ENCODE measurements at places on chromosomes 5 and 9. TPM values are rescaled to one million over a fixed set of nuclear protein-coding genes. Genes with fewer than 3 reads are reported as not detected.

The CER1 gene
- not detected for total RNA-seq

GRCh38 chr9:16915126-16915831 is 44.8 kb upstream of the BNC2 start:
- H3K27me3 ChIP-seq = no peaks in the 10 kb centered on the region
- no peak overlapping the region for H3K27ac ChIP-seq
- H3K4me3 ChIP-seq = no peak overlapping the region
- H3K4me1 ChIP-seq = no peaks in the 10 kb centered on the region
- peaks cover 2% of the 10 kb centered on the region for H3K36me3 ChIP-seq

The EIF4E1B gene
- not detected for total RNA-seq

DNA sequence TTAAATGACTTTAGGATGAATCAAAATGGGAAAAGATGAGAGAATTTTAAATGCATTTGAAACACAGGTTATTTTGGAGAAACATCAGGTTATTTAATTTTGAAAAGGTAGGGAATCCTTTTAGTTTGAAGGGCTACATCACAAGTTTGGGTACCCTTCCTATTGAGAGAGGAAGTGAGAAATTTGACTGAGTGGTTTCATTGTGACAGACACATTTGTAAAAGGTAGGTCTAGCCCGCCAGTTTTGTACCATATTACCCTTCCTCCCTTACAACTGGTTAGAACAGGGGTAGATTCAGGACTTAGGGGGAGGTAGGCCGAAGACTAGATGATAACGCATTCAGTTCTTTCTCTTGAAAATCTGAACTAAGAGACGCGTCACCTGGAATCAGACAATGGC is 464.2 kb downstream of the EBF1 start:
- no peak overlapping the region for H3K27ac ChIP-seq
- peaks cover 6% of the 10 kb centered on the region for H3K27me3 ChIP-seq
- H3K36me3 ChIP-seq = no peaks in the 10 kb centered on the region
- no peak for DNase-seq
- H3K4me3 ChIP-seq = no peak overlapping the region

The PCDHGC5 gene
- total RNA-seq = not detected

All from activated CD8-positive, alpha-beta memory T cell treated with anti-CD3 and anti-CD28 coated beads, Interleukin-2, amount 10 ng/mL, durations not matched to agents 7 days and 5 days (primary cell).